ENCODE measurements at places on chromosomes 16 and 17. TPM values are rescaled to one million over a fixed set of nuclear protein-coding genes. Genes with fewer than 3 reads are reported as not detected.

Gene DHRS7C
- total RNA-seq = not detected

Gene KRTAP16-1
- not detected for total RNA-seq

Gene NTN1
- total RNA-seq = 2.6 TPM

Gene RASL10B
- 2.9 TPM for total RNA-seq

Gene ZNF385C
- total RNA-seq = 0.30 TPM

Gene IRX3
- total RNA-seq = 59.0 TPM

Gene GDPD3
- 11.7 TPM for total RNA-seq

Gene MARCHF10
- total RNA-seq = 3.9 TPM

Gene TM4SF5
- total RNA-seq = not detected

Gene SMPD3
- total RNA-seq = 2.1 TPM

Gene ACE
- 73.3 TPM for total RNA-seq

Gene CD300E
- total RNA-seq = 3.6 TPM

Gene MON1B
- 32.1 TPM for total RNA-seq

Gene KRTAP4-6
- not detected for total RNA-seq
